Hematopoietic multipotent progenitor cell treated with erythropoietin and hydrocortisone succinate and interleukin-3 and kit ligand, for 6 days (in vitro differentiated cells): ENCODE measurements at places on chromosomes 5 and 9.
A peak's percentile ranks its signal among the peaks of the same experiment; 100 is the strongest.

- DNase-seq: peak; percentile 38
Observed at GRCh38 chr5:81819556-81820317, 68.8 kb upstream of the SSBP2 start.

GRCh38 chr5:103360475-103360874 lies 101.9 kb downstream of the MACIR start:
- no peak for DNase-seq

DNA sequence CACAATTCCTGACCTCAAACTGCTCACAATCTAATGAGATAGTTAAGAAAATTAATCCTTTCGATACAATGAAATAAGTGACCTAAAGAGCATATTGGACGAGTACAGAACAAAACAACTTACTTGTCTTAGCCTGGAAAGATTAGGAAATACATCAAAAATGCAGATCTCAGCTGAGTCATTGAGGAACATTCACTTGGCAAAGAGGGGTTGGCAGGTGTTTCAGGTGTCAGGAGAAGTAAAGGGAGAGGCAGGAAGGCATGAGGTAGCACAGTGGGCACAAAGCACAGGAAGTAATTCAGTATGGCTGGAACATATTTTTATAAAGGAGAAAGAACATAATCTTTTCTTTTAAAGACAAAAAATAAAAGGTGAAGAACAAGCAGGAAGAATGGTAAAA lies 628.8 kb upstream of the RGMB start:
- DNase-seq: no peak

- DNase-seq: peak; percentile 81
Observed at GRCh38 chr9:133163504-133164172, at the start of gene GBGT1. TSS of gene GBGT1 (minus strand) at chr9:133163914. CDS start at chr9:133162412, 1,502 bp downstream.

GRCh38 chr5:57539281-57539701 lies 56.7 kb upstream of the ACTBL2 start:
- no peak for DNase-seq

GRCh38 chr9:123942542-123942941 lies 12.6 kb upstream of the DENND1A start:
- DNase-seq: no peak

- no peak for DNase-seq
Observed at GRCh38 chr5:87784311-87784710, 371.6 kb upstream of the CCNH start.

DNA sequence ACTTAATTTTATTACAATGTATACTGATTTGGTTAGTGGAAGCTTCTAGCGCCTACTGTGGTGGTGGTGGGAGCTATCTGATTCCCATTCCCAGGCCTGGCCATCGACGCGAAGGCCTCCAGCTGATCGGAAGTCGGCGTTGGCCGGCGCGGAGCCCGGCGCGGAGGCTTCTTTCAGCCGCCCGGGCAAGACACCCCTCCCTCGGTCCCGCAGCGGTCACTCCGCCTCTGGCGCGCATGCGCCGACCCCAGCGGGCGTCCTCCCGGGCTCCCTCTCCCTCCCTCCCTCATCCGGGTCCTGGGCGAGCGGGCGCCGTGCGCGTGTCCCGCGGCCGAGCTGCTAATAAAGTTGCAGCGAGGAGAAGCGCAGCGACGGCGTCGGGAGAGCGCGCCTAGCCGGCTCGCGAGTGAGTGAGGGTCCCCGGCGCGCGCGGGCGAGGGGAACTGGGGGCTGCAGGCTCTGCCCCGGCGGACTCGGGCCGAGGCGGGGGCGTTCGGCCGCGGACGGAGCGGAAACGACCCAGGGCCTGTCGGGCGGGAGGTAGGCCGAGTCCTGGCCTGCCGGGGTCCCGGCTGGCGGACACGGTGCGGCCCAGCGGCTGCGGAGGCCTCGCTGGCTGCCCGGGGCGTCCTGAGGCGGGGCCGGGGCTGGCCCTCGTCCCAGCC lies at the start of gene SMAD5:
TSS of gene SMAD5 (plus strand) at position 289 of the 665 bp plus-strand sequence. CDS start 20,916 bp downstream, outside the sequence.
- peak; percentile 91 for DNase-seq

- DNase-seq: peak; percentile 46
Observed at GRCh38 chr5:120803282-120803681, 339.2 kb downstream of the PRR16 start.

DNA sequence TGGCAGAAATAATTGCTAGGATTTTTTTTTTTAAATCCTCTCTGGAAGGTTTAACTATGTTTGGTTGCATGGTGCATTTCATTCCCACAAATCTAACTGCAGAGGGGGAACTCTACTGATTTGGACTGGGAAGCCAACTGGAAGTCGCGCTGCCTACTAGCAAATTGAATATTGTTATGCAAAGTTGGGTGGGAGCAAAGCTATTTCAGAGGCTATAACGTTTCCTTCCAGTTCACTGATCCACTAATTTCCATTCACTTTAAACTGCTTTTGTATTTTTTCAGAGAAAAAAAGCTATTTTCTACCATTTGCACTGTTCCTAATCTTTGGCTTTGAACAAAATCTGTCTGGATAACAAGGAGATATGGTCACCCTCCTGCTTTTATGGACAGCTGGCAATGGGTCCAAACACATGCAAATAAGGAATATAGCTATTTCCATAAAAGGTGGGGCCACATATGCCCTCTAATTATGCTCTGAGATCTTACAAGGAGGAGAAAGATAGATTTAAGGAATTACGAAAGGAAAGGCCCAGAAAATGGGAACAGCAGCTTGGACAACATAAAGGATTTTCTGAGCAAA lies 40.1 kb downstream of the MACIR start:
- no peak for DNase-seq

DNA sequence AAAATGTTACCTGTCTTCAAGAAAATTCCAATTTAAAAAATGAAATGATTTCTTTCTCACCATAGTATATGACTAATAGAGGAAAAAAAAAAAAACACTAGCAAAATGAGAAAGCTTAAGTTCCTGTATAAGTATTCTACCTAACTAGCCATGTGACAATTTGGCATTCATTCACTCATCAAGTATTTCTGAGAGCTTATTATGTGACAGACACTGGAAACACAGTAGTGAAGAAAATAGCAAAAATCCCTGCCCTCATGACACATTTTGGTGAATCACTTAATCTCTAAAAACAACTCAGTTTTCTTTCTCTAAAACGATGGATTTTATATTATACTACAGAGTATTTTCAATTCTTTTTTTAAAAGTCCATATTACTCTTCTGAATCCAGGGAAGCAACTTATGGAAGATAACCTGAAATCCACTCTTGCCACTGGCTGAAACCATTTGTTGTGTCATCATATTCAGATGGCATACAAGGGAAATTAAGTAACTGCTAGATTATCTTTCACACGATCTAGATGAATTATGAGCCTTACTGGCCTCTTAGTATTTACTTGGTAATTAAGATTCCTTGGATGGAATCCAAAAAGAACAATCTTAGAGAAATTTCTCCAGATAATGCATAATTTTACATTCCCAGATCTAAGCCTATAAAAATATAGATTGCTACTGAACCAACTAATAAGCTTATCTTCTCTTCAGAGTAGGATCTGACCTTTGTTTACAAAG lies 5.5 kb downstream of the PTBP3 start:
- no peak for DNase-seq

GRCh38 chr5:125450771-125451170 lies 704.3 kb upstream of the ZNF608 start:
- no peak for DNase-seq

DNA sequence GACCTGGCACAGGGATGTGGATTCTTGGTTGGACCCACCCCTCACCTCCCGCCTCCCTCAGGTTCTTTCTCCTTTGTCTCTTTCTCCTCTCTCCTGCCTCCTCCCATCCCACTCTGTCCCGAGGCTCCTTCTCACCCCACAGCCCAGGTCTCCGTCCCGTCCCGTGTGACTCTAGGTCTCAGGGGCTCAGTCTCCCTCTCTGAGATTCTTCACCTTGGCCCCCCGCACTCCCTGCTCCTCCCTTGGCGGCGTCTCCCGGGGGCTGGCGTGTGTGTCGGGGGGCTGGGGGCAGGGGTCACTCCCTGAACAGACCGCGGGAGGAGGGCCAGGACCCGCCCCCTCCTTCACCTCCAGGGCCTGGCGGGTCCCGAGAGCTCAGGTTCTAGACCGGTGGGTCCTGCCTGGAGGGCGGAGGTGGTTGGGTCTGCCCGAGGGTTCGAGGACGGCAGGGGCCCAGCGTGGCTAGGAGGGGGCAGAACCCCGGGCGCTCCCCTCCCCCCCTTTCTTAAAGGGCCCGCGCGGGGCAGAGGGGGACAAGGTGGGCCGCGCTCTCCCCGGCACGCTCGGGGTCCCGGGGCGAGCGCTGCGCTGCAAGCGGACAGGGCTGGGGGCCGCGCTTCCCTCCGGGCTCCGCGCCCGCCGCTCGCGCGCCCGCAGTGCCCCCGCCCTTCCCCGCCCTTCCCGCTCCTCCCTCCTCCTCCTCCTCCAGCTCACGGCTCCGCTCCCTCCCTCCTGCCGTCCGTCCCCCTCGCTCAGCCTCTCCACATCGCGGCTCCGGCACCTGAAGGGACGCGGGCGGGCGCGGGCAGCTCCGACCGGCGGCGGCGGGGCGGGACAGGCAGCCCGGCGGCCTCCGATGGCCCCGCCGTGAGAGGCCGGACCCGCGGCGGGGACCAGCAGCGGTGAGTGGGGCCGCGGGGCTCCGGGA lies at the start of gene PSD2:
TSS of gene PSD2 (plus strand) at position 735 of the 928 bp plus-strand sequence. CDS start 13,633 bp downstream, outside the sequence.
- DNase-seq: peak; percentile 35

DNA sequence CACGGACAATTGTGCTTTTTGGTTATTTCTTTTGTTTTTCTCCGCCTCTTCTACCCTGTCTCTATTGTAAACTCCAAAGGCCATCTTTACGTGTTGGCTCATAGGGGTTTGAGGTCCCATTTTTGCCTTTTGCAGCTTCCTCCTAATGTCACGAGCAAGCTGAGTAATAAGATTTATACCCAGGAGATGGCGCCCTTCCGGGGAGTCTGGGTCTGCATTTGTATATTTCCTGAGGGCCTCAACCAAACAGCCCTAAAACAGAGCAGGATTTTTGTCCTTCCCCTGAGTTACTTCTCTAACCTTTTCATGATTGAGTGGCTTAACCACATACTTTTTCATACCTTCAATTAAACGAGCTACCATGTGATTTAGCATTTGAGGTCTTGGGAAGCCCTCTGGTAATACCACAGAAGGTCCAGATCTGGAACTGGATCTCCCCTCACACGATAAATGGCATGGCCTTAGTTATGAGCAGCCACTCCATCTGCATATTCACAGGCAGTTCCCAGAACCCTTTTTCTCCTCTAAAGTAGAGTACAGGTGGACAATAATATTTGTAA lies 11.2 kb upstream of the CFAP95 start:
- peak; percentile 31 for DNase-seq

DNA sequence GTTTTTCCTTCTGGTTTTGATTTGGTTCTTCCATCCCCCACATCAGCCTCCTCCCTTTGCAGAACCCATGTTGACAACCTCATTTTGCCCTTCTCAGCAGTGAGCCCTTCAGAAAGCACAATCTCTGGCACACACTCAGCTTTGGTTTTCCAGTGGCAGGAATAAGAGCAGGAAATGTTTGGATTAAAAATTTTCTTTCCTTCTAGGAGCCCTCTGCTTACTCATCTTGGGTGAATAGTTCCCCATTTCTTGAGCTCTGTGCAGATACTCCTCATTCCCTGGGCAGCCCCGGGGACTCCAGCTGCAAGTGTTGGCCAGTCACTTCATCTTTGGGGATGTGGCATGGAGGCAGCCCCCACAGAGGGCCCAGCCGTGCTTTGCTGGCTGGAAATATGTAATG lies 170.5 kb downstream of the NR3C1 start:
- DNase-seq: no peak

DNA sequence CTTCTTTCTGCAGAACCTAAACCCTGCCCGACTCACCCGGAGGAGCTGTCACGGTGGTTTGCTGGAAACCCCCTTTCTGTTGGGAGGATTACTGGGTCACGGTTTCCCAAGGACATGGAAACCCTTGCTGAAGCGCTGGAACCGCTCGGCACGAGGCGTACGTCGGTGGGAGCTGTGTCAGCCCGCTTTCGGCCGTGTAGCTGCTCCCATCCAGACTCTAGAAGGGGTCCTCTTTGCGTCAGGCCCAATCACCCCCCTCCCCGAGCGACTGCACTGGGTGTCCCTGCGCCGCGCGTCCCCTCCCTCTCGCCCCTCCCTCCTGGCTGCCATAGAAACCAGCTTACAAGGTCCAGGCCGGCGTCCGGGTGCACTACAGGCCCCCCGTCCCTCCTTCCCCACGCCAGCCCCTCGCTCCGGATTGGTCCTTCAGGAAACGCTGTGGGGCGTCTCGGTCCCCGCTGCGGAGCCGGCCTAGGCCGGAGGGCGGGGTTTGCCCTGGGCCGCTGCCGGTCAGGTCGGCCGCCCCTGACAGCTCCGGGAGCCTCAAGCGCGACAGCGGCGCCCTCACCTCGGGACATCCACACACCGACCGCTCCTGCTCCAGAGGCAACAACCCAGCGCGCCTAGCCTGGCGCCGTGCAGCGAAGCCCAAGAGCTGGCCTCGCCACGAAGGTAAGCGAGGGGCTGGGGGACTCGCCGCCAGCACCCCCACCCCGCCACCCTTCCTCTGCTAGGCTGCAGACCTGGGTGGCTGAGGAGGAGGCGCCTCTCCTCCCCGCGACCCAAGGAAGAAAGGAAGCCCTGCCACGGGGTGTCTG lies at the start of gene NIM1K:
TSS of gene NIM1K (plus strand) at position 486 of the 818 bp plus-strand sequence. CDS start 53,551 bp downstream, outside the sequence.
- peak; percentile 56 for DNase-seq

DNA sequence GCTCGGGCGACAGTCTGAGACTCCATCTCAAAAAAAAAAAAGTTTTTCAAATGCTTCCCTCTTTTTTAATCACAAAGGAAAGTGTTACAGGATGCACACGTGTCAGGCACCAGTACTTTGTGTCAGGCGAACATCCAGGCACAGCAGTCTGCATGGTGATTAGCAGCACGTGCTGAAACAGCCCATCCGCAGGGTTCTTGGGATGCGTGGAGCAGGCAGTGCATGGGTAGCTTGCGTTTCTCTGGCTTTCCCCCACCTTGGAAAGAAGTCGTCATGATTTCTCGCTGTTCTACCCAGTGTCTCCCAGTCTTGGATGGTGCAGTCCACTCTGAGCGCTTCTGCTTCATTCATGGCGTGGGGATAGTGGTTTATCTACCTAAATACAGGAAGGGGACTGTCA lies 35.4 kb downstream of the GPR107 start:
- DNase-seq: no peak

GRCh38 chr5:38448568-38449350 lies 107.7 kb downstream of the LIFR start:
- DNase-seq: no peak

DNA sequence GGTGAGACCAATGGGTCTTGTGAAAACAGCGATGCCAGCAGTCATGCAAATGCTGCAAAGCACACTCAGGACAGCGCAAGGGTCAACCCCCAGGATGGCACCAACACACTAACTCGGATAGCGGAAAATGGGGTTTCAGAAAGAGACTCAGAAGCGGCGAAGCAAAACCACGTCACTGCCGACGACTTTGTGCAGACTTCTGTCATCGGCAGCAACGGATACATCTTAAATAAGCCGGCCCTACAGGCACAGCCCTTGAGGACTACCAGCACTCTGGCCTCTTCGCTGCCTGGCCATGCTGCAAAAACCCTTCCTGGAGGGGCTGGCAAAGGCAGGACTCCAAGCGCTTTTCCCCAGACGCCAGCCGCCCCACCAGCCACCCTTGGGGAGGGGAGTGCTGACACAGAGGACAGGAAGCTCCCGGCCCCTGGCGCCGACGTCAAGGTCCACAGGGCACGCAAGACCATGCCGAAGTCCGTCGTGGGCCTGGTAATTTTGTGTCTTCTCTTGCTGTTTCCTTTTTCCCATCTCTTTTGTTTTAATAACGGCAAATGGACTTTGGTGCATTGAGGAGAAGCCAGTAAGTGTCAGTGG lies 98.0 kb downstream of the EHMT1 start:
- no peak for DNase-seq
